ENCODE measurements at places on chromosomes 4 and X. TPM values are rescaled to one million over a fixed set of nuclear protein-coding genes. Genes with fewer than 3 reads are reported as not detected.

- no peak for DNase-seq
These were observed 19.8 kb downstream of the CENPVL3 start for GRCh38 chrX:51598899-51599298.

GRCh38 chrX:107507744-107508117, 58.3 kb downstream of the FRMPD3 start:
- DNase-seq, result no peak

Gene PHOX2B
- total RNA-seq, result not detected

Gene VSIG4
- total RNA-seq, result 17.6 TPM
